ENCODE measurements at places on chromosomes 3 and 15. TPM values are rescaled to one million over a fixed set of nuclear protein-coding genes. Genes with fewer than 3 reads are reported as not detected.
A peak's percentile ranks its signal among the peaks of the same experiment; 100 is the strongest.

- no peak overlapping the region for H3K27ac ChIP-seq
- H3K4me3 ChIP-seq = no peak overlapping the region
- H3K36me3 ChIP-seq = no peaks in the 10 kb centered on the region
- no peak for DNase-seq
- H3K27me3 ChIP-seq = no peaks in the 10 kb centered on the region
Observed at GRCh38 chr3:160257606-160258005, 32.4 kb downstream of the C3orf80 start.

- no peaks in the 10 kb centered on the region for H3K4me1 ChIP-seq
- DNase-seq = no peak
- no peak overlapping the region for H3K4me3 ChIP-seq
- H3K27me3 ChIP-seq = no peaks in the 10 kb centered on the region
Observed at GRCh38 chr15:67799801-67800205, 25.5 kb upstream of the SKOR1 start.

- peaks cover 41% of the 10 kb centered on the region for H3K4me1 ChIP-seq
- no peak overlapping the region for H3K4me3 ChIP-seq
- DNase-seq = no peak
- peaks cover 5% of the 10 kb centered on the region for H3K36me3 ChIP-seq
- H3K27ac ChIP-seq = peak overlapping the region; percentile 35
Observed at GRCh38 chr15:40087991-40088928, 20.4 kb downstream of the BMF start.

The NME9 gene
- not detected for total RNA-seq

DNA sequence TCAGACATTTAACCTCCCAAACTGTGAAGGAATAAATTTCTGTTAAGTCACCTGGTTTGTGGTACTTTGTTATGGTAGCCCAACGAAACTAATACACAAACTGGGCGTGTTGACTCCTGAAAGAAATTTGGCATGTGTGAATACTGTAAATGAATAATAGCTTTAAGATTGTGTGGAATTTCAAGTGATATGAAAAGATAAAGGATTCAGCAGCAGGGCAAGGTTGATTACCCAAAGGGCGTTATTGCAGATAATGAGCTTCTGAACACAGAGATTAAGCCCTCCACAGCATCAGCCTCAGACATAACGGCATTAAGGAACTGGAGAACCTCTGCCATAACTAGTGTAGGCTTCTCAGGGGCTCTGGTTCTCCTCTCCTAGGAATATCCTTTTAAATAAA is 451.5 kb upstream of the NECTIN3 start:
- peaks cover 7% of the 10 kb centered on the region for H3K4me1 ChIP-seq
- peak; percentile 4 for DNase-seq
- H3K36me3 ChIP-seq = no peaks in the 10 kb centered on the region
- H3K4me3 ChIP-seq = no peak overlapping the region
- H3K27me3 ChIP-seq = no peaks in the 10 kb centered on the region

DNA sequence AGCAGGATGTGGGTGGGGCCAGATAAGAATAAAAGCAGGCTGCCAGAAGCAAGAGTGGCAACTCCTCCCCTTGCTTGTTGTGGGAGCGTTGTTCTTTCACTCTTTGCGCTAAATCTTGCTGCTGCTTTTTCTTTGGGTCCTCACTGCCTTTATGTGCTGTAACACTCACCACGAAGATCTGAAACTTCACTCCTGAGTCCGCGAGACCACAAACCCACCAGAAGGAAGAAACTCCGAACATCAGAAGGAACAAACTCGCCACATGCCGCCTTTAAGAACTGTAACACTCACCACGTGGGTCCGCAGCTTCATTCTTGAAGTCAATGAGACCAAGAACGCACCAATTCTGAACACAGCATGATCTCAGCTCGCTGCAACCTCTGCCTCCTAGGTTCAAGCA is 72.9 kb downstream of the IL12A start:
- no peak overlapping the region for H3K27ac ChIP-seq
- H3K4me3 ChIP-seq = no peak overlapping the region
- H3K27me3 ChIP-seq = no peaks in the 10 kb centered on the region
- no peak for DNase-seq
- H3K4me1 ChIP-seq = no peaks in the 10 kb centered on the region
- no peaks in the 10 kb centered on the region for H3K36me3 ChIP-seq

- H3K4me1 ChIP-seq = no peaks in the 10 kb centered on the region
- DNase-seq = no peak
- H3K36me3 ChIP-seq = no peaks in the 10 kb centered on the region
- H3K4me3 ChIP-seq = no peak overlapping the region
Observed at GRCh38 chr3:38562467-38562925, 66.4 kb downstream of the EXOG start.

GRCh38 chr3:189186101-189186500 is 14.3 kb downstream of the TPRG1 start:
- H3K4me3 ChIP-seq = no peak overlapping the region
- peak; percentile 77 for DNase-seq
- peaks cover 17% of the 10 kb centered on the region for H3K4me1 ChIP-seq
- no peaks in the 10 kb centered on the region for H3K36me3 ChIP-seq
- H3K27me3 ChIP-seq = no peaks in the 10 kb centered on the region

DNA sequence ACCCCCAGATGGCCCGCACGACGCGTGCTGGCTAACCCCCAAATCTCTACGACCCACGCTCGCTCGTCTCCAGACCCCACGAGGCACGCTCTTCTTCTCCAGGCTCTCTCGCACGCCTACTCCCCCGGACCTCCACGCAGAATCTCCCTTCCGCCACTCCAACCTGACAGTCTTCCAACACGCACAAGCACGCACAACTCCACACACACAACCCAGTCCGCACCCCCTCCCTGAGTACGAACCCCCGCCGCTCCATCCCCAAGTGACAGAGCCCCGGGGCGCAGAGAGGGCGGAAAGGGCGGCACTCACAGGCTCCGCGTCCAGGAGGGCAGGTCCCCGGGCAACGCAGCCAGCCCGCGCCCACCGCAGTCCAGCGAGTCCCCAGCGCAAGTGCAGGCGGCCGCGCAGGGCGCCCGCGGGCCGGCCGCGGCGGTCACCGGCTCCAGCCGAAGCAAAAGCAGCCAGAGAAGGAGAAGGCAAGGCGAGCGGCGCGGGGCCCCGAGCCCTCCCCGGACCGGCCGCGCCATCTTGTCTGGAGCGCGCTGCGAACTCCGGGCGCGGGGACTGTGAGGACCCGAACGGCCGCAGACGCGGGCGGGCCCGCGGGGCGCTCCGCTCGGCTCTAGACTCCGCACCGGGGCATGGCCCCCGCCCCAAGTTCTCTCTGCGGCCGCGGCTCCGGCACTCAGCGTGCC is 794 bp downstream of the LRIG1 start:
- H3K4me1 ChIP-seq = peaks cover 50% of the 10 kb centered on the region
- H3K36me3 ChIP-seq = no peaks in the 10 kb centered on the region
- no peaks in the 10 kb centered on the region for H3K27me3 ChIP-seq

DNA sequence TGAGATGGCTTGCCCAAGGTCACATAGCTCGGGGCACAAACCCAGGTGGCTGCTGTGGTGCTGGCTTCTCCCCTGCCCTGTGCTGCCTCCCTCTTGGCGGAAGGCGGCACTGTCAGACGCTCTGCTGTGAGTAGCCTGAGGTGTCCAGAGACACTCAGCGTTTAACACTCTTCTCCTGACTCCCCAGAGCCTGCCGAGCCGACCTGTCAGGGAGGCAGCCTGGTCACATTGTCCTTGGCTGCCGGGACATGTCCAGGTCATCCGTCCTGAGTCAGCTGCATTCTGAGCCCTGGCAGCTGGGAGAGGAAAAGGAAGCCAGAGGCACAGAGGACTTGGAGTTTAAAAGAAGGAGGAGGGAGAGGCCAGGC is 4.7 kb downstream of the LMAN1L start:
- no peak overlapping the region for H3K4me3 ChIP-seq
- H3K27me3 ChIP-seq = no peaks in the 10 kb centered on the region
- H3K27ac ChIP-seq = no peak overlapping the region
- DNase-seq = no peak

GRCh38 chr3:19769694-19770093 is 164.3 kb downstream of the EFHB start:
- H3K4me1 ChIP-seq = no peaks in the 10 kb centered on the region
- H3K27ac ChIP-seq = no peak overlapping the region
- H3K4me3 ChIP-seq = no peak overlapping the region
- DNase-seq = no peak
- H3K36me3 ChIP-seq = no peaks in the 10 kb centered on the region

- H3K27me3 ChIP-seq = no peaks in the 10 kb centered on the region
- peaks cover 36% of the 10 kb centered on the region for H3K36me3 ChIP-seq
- no peak for DNase-seq
- H3K4me3 ChIP-seq = no peak overlapping the region
- no peak overlapping the region for H3K27ac ChIP-seq
Observed at GRCh38 chr15:82231233-82231632, 31.3 kb downstream of the EFL1 start.

GRCh38 chr15:39582977-39583595 is 2.2 kb downstream of the THBS1 start:
- no peak for DNase-seq
- H3K36me3 ChIP-seq = peaks cover 61% of the 10 kb centered on the region
- peak overlapping the region; percentile 65 for H3K4me3 ChIP-seq
- peaks cover 91% of the 10 kb centered on the region for H3K4me1 ChIP-seq

DNA sequence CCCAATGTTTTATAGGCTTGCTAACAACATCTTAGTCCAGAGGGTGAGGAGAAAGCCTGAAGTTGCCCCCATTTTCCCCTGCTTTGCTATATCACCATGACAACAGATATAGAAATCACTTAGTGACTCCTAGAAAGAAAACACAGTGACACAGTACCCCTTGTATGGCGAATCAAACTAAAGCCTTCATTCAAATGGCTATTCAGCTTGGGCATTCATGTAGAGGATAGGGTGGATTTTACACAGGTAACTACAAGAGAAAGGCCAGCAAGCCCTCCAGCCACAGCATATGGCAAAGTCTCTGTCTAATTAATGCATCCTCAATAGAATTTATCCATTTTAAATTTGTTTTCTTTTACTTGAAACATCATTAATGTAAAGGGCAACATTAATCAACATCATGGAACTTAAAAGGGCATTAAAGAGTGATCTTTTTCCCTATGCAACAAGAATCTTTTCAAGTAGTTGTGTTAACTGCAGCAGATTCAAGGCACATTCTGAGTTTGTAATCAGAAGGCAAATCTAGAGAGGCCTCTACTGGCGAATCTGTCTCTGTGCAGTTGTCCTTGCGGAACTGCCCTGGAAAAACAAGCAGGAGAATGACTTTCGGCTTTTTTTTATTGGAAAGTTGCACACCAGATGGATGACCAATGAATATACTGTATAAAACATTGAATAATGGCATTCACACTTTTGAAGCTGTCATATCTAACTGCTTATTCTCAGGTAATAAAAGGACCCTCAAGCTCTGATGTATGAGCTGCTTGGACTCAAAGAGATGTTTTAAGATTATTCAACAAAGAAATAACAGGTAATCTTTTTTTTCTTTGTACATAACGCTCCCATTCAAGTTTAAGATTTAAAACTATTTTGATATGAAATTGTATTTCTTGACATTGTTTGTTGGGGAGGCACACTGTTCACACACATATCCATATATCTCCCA is 621.7 kb upstream of the AGTR1 start:
- H3K27me3 ChIP-seq = no peaks in the 10 kb centered on the region
- no peaks in the 10 kb centered on the region for H3K4me1 ChIP-seq
- H3K36me3 ChIP-seq = no peaks in the 10 kb centered on the region
- H3K27ac ChIP-seq = no peak overlapping the region
- DNase-seq = no peak

DNA sequence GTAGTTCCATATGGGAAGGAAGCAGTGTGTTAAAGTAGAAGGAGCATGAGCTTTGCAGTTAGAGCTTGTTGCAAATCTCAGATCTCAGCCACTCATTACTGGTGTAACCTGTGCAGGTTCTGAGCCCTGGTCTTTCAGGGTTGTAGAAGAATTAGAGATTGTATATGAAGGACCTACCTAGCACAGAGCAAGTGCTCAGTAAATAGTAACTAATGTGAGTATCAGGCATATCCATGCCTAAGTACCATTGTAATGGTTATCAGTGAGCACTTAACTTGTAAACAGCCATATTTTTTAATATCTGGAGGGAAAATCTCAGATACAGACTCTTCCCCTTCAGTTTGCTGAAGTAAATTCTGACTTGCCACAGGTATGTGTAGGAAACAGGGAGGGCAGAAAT is 59.3 kb downstream of the MAP6D1 start:
- H3K36me3 ChIP-seq = peaks cover 49% of the 10 kb centered on the region
- no peak overlapping the region for H3K4me3 ChIP-seq
- no peak overlapping the region for H3K27ac ChIP-seq
- H3K27me3 ChIP-seq = no peaks in the 10 kb centered on the region
- DNase-seq = no peak

DNA sequence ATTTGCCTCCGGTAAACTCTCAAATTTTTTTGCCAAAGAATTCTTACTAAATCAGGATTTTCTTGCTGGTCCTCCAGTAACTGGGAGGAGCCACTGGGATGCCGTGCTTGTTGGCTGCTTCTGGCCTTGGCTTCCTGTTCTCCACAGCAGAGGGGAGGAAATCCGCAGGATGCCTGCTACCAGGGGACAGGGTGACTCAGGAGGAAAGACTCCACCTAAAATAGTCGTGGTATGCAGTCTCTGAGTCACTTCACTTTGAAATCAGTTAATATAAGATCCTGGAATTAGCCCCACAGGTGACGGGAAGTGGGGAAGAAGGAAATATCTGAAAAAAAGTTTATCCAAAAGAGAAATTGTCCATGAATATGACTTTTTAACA is 6.5 kb upstream of the TM4SF18 start:
- H3K36me3 ChIP-seq = no peaks in the 10 kb centered on the region
- H3K27me3 ChIP-seq = no peaks in the 10 kb centered on the region
- peak; percentile 74 for DNase-seq
- peak overlapping the region; percentile 65 for H3K27ac ChIP-seq
- H3K4me3 ChIP-seq = no peak overlapping the region

GRCh38 chr15:32041294-32041693 is 11.0 kb downstream of the CHRNA7 start:
- peaks cover 27% of the 10 kb centered on the region for H3K4me1 ChIP-seq
- no peaks in the 10 kb centered on the region for H3K36me3 ChIP-seq
- no peak overlapping the region for H3K27ac ChIP-seq
- H3K4me3 ChIP-seq = no peak overlapping the region
- no peaks in the 10 kb centered on the region for H3K27me3 ChIP-seq

All from stomach (tissue), 19 donors.